NT2/D1 (cell line): ENCODE measurements at places on chromosomes 12 and 14.

- DNase-seq, result no peak
Observed at GRCh38 chr14:71834284-71835204, 97.7 kb upstream of the RGS6 start.

DNA sequence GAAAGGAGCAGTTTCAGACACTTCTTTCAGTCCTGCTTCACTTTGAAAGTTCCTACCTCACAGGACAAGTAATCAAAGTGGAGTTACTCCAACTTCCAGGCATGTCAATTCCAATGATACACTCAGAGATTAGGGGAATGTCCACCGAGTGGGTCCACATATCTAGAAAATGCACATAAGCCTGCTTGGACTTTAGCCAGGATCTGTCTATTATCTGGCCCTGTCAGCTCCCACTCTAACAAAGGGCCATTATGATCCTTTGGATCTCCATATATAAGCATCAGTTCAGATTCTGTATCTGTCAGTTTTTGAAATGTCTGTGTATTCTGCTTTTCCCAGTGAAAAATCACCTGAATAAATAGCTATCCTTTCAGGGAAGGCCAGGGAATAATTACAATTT is 112.9 kb upstream of the ATXN7L3B start:
- no peak for DNase-seq

- DNase-seq, result no peak
Observed at GRCh38 chr12:121465921-121466793, 66.2 kb downstream of the RNF34 start.

DNA sequence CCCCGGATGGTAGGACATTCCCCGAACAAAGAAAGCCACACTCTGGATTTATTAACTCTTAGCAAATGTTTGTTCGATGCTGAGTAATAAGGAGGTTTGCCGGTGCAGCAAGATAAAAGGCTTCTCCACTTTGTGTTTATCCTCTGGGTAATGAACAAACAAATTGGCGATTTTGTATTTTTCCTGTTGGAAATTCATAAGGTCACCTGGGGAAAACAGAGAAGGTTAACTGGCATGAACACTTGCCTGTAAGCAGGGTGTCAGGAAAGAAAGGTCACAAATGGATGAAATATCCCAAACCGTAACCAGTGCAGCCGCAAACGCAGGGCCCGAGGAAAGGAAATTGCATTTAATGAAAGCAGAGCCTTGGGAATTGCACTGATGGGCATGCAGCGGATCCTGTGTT is 132.8 kb downstream of the RMST start:
- DNase-seq, result no peak

- DNase-seq, result no peak
Observed at GRCh38 chr14:89454996-89455395, 38.0 kb upstream of the FOXN3 start.

DNA sequence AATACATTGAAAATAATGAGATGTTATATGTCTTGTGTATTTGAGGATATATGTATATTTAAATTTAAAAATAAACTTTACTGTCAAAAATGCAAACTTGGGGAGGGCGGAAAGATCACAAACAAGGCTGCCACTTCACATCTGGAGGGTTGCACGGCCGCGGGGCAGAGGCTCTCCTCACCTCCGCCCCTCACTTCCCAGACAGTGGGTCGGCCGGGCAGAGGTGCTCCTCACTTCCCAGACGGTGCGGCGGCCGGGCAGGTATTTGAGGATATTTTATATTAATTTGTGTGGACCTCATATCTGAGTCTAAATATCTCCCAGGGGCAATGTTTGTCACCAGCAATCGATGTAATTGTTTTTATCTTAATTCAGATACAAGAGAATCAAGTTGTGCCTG is 3.7 kb upstream of the CLEC6A start:
- no peak for DNase-seq
